ENCODE measurements at places on chromosomes 1 and 21.

DNA sequence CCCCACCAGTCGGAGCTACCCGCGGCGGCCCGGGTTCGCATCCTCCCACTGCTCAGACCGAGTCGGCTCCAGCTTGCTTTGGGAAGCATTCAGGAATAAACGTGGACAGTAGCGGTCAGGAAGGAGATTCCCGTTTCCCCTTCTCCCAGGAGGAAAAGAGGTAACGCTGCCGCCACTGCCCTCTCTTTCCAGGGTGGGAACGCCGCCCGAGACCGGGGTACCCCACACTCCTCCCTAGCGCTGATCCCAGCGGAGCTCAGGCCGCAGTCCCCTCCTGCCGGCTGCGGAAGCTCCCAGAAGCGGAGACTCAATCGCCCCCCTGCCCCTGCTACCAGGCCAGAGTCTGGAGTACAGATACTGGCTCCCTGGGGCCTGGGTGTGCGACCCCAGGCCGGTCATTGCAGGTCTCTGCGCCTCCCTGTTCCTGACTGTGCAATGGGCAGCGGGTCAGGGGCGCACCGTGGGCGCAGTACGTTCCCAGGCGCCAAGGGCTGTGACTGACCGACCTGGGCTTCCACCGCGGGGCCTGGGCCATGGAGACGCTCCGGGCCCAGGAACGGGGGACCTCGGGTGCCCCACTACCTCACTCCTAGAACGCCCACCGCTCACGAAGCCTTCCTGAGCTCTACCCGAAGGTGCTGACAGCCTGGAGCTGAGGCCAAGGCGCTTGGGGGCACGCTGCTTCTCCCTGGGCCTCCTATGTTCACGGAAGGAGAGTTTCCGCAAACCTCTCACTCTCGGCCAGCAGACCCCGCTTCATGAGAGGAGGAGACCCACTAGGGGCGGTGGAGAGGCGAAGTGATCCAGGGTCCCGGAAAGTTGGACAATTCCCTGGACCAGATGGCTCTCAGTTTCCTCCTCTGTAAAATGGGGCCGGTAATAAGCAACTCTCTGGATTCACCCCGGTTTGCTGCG lies 7.8 kb downstream of the DMRTA2 start:
- DNase-seq: no peak

GRCh38 chr1:7384679-7385078 lies 386.4 kb upstream of the VAMP3 start:
- DNase-seq: no peak

GRCh38 chr1:51002516-51002915 lies 32.5 kb downstream of the CDKN2C start:
- no peak for DNase-seq

- no peak for DNase-seq
These were observed 9.5 kb upstream of the TTC34 start for GRCh38 chr1:2810899-2811532.

DNA sequence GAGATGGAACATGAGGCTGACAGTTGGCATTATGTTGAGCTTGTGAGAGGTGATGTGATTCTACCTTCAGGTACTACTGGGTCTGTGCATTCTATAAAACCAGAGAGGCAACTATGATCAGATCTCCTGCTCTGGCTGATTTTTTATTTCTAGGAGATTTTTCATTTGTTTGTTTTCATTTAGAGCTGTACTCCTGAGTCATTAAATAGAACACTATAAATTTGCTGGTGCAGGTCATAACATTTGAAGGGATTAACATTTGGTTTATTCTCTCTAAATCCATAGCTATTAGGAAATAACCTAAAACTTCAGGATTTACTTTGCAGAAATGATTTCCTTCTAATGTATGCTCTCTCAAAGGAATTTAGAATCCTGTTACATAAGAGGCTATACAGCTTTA lies 42.9 kb downstream of the MAGI3 start:
- DNase-seq: no peak

- no peak for DNase-seq
These were observed 259.1 kb downstream of the CACNA1E start for GRCh38 chr1:181742426-181742825.

- no peak for DNase-seq
These were observed 314.1 kb downstream of the DISC1 start for GRCh38 chr1:231940701-231941100.

DNA sequence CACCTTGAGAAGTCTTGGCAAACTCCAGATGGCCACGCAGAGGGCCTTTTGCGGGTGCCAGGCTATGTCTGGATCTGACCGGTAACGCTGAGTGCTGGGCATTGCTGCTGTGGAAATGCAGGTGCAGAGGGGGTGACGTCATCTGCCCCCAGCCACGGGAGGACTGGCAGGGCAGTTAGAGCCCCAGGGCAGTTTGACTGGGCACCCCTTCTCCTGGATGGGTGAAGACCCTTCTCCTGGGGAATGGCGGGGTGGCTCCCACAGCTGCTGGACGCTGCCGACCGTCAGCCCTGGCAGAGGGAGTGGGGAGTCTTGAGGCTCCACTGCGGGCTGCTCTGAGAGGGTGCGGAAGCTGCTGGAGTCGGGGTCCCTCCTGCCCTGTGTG lies 12.6 kb upstream of the EDN2 start:
- DNase-seq: no peak

DNA sequence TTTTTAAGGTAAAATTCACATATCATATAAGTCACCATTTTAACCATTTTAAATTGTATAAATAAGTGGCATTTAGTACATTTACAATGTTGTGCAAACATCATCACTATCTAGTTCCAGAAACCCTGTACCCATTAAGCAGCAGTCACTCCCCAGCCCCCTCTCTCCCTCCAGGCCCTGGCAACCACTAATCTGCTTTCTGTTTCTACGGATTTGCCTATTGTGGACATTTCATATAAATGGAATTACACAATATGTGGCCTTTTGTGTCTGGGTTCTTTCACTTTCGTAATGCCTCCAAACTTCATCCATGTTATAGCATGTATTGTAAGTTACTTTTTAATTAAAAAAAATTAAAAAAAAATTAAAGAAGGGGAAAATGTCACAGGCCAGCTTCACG lies 58.0 kb upstream of the RAB3GAP2 start:
- no peak for DNase-seq

DNA sequence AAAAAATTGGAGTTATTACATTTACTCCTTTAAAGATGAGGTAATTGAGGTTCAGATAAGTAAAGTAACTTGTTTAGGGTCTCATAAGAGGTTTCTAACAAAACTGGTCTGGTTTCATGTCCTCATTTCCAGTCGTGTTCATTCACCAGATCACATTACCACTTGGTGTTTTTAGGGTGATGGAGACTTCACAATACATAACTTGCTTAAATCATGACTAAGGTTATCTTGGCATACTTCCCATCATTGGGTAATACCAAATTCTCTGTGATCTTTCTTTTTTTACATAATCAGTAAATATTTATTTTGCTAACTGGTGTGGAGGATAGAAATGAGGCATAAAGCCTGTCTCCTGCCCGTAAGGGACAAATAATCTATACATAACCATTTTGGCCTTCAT lies 31.6 kb upstream of the RPTN start:
- DNase-seq: peak; percentile 53

GRCh38 chr1:57357462-57357861 lies 66.4 kb downstream of the DAB1 start:
- no peak for DNase-seq

GRCh38 chr1:187847531-187847930 lies 1018.8 kb downstream of the PLA2G4A start:
- DNase-seq: no peak

DNA sequence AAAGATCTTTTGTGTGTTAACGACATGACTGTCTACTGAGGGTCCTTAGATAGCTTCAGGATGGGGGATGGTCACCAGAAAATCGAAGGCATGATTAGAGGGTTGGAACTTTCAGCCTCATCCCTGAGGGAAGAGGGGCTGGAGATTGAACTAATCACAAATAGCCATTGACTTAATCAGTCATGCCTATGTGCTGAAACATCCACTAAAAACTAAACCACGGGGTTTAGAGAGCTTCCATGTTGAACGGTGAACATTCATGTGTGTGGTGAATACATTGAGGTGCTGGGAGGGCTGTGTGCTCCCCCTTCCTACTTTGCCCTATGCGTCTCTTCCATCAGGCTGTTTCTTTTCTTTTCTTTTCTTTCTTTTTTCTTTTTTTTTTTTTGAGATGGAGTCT lies 17.0 kb downstream of the RBP7 start:
- no peak for DNase-seq

GRCh38 chr21:35326677-35327076 lies 277.6 kb upstream of the RUNX1 start:
- no peak for DNase-seq

- DNase-seq: no peak
These were observed 10.9 kb upstream of the CCT8 start for GRCh38 chr21:29084372-29084771.

DNA sequence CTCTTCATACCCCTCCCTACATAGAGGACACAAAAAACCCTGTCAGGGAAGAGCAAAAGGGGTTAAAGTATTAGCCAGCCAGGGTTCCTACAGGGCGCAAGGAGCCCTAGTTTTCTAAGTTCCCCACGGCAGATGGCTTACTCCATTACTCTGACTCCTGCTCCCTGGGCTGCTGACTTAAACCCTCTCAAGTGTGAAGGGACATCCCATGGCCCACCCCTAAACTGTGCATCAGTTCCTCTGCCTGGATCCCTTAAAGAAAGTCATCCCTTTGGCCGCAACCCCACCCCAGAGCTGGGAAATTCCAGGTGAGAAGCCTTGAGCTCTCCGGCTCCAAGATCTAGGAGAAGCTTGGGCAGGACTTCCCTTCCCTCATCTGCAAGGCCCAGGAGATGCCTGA lies 236.0 kb downstream of the TOMM20 start:
- DNase-seq: no peak

DNA sequence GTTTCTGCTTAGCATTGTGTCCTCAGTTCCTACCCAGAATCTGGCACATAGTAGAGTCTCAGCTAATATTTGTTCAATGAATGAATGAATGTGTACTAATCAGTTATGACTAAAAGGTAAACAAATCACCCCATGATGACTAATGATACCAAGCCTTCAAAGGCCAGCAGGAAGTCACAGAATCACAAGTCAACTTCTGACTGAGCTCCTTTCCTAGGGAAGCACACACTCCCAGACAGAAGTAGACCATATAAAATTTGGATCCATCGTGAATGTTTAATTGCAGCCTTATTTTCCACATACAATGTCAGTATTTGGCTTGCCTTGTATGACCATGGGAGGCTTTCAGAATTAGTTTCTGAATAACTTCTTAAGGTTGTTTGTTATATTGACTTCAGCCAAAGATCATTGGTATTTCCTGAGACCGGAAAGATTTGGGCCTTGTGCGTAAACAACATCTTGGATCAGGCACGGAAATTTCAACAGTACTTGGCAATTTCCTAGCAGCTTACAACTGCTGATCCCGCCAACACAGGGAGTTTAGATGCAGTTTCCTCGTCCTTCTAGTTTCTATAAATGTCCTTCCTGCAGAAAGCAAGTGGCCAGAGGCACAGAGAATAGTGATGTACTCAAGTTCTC lies 185.9 kb upstream of the ATP1B1 start:
- DNase-seq: peak; percentile 25

GRCh38 chr1:173749137-173749536 lies 34.4 kb downstream of the KLHL20 start:
- no peak for DNase-seq

GRCh38 chr1:96596226-96596922 lies 125.2 kb upstream of the PTBP2 start:
- peak; percentile 30 for DNase-seq

GRCh38 chr1:239977416-239977815 lies 114.3 kb upstream of the FMN2 start:
- DNase-seq: no peak

DNA sequence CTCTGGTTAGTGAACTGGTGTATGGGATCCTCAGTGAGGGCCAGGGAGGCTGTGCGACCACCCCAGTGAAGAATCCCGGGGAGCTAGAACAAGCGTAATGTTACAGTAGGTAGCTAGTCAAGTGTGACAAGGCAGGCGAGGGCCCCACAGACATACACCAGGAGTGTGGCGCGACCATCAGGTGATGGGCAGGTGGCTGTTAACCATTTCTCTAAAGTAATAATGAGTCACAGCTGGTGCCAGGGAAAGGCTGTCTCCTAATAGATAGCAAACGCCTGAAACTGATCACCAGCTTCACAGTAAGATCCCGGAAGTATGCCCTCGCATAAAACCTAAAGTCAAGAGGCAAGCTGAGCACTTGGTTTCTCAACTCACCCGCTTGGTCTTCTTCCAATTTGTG lies 40.5 kb upstream of the TARBP1 start:
- no peak for DNase-seq

DNA sequence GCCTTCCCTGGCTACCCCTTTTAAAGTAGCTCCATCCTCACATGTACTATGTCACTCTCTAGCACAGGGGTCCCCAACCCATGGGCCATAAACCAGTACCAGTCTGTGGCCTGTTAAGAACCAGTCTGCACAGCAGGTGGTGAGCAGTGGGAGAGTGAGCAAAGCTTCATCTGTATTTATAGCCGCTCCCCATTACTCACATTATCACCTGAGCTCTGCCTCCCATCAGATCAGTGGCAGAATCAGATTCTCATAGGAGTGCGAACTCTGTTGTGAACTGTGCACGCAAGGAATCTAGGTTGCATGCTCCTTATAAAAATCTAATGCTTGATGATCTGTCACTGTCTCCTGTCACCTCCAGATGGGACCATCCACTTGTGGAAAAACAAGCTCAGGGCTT lies 116.6 kb upstream of the FOXD3 start:
- DNase-seq: no peak

- no peak for DNase-seq
These were observed 56.2 kb downstream of the RUNX1 start for GRCh38 chr21:34992736-34993398.

GRCh38 chr1:206748348-206749030 lies 22.1 kb upstream of the IL19 start:
- DNase-seq: no peak

DNA sequence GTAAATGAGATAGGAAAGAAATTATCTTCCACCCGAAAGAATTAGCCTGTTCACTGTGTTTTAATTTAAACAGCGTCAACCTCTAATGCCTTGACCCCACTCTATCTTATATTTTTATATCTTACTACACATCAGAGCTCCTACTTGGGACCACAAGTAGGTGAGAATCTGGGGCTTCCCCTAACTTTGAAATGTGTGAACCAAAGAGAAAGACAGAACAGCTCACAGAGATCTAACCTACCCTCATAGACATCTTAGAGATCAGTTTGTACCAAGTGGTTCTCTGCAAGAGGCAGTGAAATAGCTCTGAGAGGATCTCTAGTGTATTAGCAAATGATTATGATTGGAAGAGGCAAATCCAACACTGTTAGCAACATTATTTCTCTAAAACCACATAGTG lies 31.0 kb upstream of the IFI16 start:
- DNase-seq: no peak

- DNase-seq: peak; percentile 26
These were observed 3.3 kb upstream of the ZBTB18 start for GRCh38 chr1:244047621-244048255.

GRCh38 chr1:58986996-58987767 lies 203.3 kb upstream of the JUN start:
- DNase-seq: no peak

- no peak for DNase-seq
These were observed 147.0 kb upstream of the COA6 start for GRCh38 chr1:234226113-234226818.

DNA sequence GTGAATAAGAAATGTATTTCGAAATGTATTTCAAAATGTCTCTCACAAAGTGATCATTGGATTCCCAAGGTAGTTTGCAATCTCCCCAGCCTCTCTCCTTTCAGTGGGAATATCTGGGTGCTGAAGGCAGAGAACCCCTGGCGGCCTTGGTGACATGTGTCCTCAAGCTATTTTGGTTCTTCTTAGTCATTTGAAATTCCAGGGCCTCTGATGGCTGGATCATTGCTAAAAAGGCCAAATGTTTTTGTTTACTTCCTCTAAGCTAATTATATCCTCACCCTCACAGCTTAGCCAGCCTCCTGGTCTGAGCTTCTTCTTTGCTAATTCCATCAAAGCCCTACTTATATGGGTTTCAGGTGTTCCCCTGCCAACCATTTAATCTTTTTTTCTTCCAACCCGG lies 71.2 kb downstream of the LRRC40 start:
- no peak for DNase-seq
